Activated T-cell treated with anti-CD3 and anti-CD28 coated beads for 48 hours (primary cell): ENCODE measurements at places on chromosomes 12 and 14.
A peak's percentile ranks its signal among the peaks of the same experiment; 100 is the strongest.

- no peak for DNase-seq
These were observed 47.9 kb downstream of the ST8SIA1 start for GRCh38 chr12:22286569-22286968.

GRCh38 chr14:80679273-80679672 lies 262.3 kb downstream of the CEP128 start:
- DNase-seq: no peak

DNA sequence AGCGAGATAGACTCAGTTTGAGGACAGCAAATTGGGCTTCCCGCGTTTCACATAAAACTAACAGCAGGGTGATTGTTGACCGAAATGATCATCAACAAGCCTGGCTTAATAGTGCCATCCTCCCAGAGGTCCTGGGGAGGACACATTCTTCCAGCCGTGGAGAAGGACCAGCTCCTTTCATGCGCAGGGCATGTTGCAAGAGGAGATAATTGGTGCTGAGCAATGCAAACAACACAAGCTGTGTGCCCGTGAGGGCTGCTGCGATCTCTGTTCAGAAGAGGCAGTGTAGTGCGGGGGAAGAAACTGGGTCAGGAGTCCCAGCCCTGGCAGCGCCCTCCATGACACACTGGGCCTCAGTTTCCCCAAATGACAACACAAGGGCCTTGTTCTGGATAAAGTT lies 54.3 kb downstream of the CCDC85C start:
- no peak for DNase-seq

DNA sequence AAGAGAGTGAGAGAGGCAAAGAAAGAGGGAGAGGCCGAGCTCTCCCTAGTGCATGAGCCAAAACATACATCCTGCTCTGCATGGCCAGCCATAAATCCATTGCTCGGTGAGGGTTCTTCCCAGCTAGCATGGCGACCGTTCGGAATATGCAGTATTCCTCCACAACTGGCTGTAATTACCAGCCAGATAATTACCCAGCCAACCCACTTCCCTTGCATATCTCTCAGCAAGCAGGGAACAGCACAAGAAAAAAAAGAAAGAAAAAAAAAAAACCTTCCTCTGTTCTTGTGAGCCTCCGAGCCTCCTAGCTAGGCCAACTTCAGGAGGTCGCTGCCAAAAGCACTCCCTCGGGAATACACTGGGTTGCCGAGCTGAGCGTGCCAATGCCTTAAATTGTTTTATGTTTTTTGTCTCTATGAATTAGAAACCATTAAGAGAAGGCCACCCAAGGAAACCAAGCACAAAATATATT lies 567.9 kb downstream of the MED13L start:
- DNase-seq: no peak

DNA sequence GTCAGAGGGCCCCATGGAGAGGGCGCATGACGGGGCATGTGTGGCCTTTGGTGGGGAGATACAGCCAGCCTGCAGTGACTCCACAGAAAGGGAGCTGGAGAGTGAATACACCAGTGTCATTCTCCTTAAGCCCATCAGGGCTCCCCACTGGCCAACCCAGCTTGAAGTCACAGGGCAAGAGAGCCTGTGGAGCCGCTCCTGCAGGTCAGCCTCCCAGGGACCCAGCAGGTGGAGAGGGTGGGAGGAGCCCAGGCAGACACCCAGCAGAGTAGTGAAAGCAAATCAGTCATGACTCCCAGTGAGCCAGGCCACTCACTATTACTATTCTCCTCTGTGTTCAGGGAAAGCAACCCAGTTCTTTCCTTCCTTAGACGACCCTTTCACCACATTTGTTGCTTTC lies 110.0 kb upstream of the CPM start:
- no peak for DNase-seq

GRCh38 chr12:122979001-122979907 lies 1.2 kb upstream of the ARL6IP4 start:
- DNase-seq: no peak

GRCh38 chr14:36510078-36510799 lies 9.8 kb downstream of the NKX2-1 start:
- no peak for DNase-seq

DNA sequence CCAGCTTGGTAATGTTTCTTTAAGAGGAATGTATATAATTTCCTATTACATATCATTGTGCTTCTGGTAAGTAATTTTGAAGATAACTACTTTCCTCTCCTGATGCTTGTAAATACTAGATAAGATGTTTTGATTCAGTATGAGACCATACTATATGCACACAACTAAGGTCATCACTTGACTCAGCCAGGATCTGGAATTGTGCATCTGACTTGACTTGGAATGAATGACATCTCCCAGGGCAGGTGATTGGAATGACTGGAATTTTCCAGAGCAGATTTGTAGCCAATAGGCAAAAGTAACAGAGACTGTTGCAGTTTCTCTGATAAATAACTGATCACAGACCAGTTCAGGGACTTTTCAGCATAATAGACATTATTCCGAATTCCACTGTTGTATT lies 11.1 kb downstream of the BEST3 start:
- DNase-seq: no peak

DNA sequence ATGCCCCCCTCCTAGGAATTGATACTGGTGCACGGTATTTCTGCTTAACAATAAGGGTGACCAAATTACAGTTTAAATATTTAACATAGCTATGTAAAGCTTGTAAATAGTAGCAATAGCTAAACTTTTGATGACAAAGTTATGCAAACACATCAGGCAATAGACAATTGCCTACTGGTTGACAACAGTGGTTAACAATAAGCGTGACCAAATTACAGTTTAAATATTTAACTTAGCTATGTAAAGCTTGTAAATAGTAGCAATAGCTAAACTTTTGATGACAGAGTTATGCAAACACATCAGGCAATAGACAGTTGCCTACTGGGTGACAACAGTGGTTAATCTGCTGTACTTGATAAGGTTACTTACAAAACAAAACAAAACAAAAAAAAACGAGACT lies 886.5 kb upstream of the FLRT2 start:
- no peak for DNase-seq

GRCh38 chr12:78853231-78853630 lies 11.3 kb upstream of the SYT1 start:
- no peak for DNase-seq

DNA sequence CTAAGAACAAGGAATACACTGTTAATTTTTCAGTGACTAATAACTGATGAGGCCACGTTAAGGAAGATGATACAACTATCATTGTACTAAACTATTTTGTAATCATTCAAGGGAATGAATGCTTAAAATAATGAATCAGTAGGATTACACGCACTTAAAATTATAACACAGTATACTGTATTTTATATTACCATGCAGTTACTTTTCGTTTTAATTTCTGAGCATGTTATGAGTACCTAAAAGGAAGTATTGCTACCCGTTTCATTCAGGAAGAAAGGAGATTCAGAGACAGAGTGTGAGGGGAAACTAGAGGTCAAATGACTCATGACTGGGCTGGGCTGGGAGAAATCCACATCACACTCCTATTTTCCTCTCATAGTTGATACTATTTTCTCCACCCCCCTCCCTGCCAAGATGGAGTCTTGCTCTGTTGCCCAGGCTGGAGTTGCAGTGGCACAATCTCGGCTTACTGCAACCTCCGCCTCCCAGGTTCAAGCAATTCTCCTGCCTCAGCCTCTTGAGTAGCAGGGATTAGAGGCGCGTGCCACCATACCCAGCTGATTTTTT lies 202.0 kb downstream of the PPM1H start:
- no peak for DNase-seq

GRCh38 chr14:92644171-92644969 lies 104.1 kb downstream of the LGMN start:
- DNase-seq: no peak

- no peak for DNase-seq
These were observed 16.0 kb downstream of the LRTM2 start for GRCh38 chr12:1836241-1836803.

- peak; percentile 54 for DNase-seq
These were observed 1.1 kb downstream of the GALNT16 start for GRCh38 chr14:69260861-69261564.

- DNase-seq: no peak
These were observed 5.9 kb downstream of the ATG2B start for GRCh38 chr14:96357216-96357615.

GRCh38 chr14:77889971-77890442 lies 90.1 kb downstream of the ADCK1 start:
- DNase-seq: no peak

DNA sequence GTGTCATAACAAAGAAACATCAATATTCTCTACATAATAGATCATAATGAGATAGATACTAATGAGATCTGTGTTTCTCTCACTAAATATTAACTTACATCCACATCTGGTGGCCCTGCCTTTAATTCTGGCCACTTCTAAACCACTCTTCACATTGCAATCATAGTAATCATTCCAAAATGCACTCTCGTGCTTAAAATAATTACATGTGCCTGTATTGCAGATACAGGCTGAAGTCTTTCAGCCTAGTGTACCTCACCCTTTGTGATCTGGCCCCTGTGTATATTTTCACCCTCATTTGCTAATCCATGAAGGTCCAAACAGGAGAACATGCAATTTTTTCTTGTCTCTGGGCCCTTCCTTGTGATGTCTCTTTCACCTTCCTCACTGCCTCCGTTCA lies 108.0 kb downstream of the LIN7A start:
- DNase-seq: no peak

- no peak for DNase-seq
These were observed 15.7 kb downstream of the ADIPOR2 start for GRCh38 chr12:1706632-1706980.

GRCh38 chr14:74649167-74649566 lies 37.1 kb upstream of the LTBP2 start:
- no peak for DNase-seq

DNA sequence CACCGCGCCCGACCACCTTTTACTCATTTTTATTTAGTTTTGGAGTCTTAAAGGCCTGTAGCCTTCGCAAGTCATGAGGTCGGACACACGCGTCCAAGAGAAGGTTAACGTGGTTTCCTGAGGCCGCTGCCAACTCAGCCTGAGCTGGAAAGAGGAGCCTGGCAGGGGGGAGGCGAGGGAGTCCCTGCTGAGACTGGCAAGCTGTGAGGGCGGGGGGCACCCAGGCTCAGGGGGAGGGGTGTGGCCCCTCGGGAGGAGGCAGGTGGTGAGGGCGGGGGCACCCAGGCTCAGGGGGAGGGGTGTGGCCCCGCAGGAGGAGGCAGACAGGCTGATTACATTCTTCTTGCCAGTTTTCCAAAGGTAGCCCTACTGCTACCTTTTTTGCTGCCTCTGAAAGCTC lies 143.2 kb downstream of the PIWIL1 start:
- no peak for DNase-seq

- no peak for DNase-seq
These were observed 578 bp downstream of the ADAMTS20 start for GRCh38 chr12:43551279-43551970.

GRCh38 chr12:70415987-70416386 lies 49.9 kb downstream of the KCNMB4 start:
- no peak for DNase-seq

- DNase-seq: no peak
These were observed 17.9 kb downstream of the PGAM5 start for GRCh38 chr12:132728502-132728901.

GRCh38 chr12:124814741-124815613 lies 48.7 kb downstream of the SCARB1 start:
- no peak for DNase-seq

DNA sequence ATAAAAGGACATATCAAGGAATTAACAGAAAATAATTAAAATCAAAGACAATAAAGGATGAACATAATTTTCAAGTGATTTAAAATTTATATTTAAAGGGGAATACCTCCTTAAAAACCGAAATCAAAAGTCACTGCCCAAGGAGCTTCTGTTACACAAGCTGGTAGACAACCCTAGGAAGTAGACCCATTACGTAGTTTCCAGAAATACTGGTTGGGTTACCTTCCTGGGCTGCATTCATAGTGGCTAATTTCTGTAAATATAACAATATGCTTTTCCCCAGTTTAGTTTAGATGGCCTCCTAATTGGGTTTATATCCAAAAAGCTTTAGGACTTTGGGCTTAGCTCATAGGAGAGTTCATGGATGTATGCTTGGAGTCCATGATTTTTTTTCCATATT lies 2.1 kb upstream of the EDDM3A start:
- no peak for DNase-seq

DNA sequence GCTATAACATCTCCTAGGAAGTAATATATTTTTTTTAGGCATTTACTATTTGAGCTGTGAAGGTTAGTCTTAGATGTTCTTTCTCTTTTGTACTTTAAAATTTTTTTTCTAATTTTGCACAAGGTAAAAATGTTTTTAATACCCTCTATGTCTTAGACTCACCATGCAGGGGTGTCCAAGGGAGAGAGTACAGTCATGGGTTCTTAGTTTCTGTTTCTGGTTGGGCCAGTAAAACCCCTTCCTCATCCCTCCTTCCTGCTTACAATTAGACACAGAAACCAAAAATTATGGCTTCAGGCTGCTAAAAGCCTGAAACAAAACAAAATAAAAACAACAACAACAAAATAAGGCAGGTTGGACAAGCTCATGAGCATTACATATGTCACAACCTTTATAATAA lies 193.0 kb downstream of the SYT1 start:
- DNase-seq: no peak

DNA sequence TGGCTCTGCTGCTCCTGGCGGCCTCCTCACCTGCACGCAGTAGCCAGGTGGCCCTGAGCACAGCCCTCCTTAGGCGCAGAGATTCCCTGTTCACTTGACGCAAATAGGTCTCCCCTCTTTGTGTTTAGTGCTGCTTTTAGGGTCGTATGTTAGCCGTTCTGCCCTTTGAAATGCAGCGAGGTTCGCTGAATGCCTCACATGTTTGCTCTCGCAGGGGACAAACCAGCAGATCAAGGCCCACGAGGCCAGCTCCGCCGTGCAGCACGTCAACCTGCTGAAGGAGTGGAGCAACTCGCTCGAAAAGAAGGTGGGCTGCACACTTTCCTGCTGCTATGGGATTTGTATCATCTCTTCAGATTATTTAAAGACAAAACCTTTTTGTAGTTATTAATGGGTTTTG lies 31.4 kb upstream of the AMN start:
- DNase-seq: no peak

GRCh38 chr12:78531831-78532458 lies 332.6 kb upstream of the SYT1 start:
- DNase-seq: no peak

GRCh38 chr14:103273745-103274615 lies 60.1 kb upstream of the EIF5 start:
- DNase-seq: no peak

DNA sequence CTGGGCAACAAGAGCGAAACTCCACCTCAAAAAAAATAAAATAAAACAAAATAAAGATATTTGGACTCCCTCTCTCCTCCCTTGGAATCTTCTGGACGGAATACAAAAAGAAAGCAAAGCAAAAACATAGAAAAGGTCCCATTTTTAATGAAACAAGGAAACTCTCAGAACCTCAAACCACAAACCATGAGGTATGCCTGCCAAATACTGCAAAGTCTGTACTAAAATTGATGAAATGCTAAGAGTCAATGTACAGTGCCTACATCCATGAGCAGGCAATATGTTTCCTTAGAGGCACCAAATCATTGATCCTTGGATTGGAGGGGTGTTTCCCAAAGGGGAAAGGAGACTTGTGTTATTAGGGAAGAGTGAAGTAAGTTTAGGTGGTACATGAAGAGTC lies 8.2 kb upstream of the RPS6KA5 start:
- DNase-seq: no peak
